ENCODE measurements at places on chromosomes 13 and 19.
A peak's percentile ranks its signal among the peaks of the same experiment; 100 is the strongest.

- no peak for DNase-seq
Observed at GRCh38 chr19:33486936-33487811, 34.4 kb downstream of the PEPD start.

DNA sequence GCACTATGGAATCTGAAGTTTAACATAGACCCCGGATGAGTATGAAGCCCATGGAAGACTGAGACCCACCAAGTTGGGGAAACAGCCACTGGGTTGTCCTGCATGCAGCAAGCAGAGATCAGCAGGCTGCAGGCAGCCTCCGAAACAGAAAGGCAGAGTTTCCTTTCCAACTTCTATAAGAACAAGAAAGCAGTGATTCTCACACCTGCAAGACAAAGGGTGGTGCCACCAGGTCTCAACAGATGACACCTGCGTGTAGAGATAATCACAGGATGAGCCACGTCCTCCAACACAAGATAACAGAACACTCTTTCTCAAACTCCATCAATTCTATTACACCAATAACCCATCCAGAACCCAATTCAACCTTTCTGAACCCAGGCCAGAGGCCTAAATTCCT, 457.9 kb downstream of the FOXO1 start:
- DNase-seq = no peak

DNA sequence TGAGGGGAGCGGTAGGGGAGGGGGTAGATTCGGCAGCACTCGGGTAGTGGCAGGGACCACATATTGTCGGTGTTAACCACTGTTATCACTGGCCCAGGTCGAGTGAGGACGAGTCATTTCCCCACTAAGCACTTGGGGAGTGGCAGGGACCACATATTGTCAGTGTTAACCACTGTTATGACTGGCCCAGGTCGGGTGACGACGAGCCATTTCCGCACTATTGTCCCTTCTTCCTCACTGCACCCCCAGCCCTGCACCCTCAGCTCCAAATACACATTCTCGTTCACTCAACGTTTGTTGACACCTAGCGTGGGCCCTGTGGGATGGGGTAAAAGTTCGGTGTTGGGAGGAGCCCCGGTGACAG, 467 bp upstream of the CLN5 start:
- DNase-seq = peak; percentile 87

- no peak for DNase-seq
Observed at GRCh38 chr13:111275995-111276618, 44.3 kb upstream of the TEX29 start.

GRCh38 chr19:28242317-28242927, 970.5 kb downstream of the UQCRFS1 start:
- no peak for DNase-seq

GRCh38 chr13:43346427-43346826, 323.0 kb downstream of the DNAJC15 start:
- no peak for DNase-seq

GRCh38 chr19:18340990-18341868, 831 bp downstream of the PGPEP1 start:
- peak; percentile 34 for DNase-seq
